Urinary bladder (tissue), 4 donors: ENCODE measurements at places on chromosomes 6 and 20. TPM values are rescaled to one million over a fixed set of nuclear protein-coding genes. Genes with fewer than 3 reads are reported as not detected.
A peak's percentile ranks its signal among the peaks of the same experiment; 100 is the strongest.

DNA sequence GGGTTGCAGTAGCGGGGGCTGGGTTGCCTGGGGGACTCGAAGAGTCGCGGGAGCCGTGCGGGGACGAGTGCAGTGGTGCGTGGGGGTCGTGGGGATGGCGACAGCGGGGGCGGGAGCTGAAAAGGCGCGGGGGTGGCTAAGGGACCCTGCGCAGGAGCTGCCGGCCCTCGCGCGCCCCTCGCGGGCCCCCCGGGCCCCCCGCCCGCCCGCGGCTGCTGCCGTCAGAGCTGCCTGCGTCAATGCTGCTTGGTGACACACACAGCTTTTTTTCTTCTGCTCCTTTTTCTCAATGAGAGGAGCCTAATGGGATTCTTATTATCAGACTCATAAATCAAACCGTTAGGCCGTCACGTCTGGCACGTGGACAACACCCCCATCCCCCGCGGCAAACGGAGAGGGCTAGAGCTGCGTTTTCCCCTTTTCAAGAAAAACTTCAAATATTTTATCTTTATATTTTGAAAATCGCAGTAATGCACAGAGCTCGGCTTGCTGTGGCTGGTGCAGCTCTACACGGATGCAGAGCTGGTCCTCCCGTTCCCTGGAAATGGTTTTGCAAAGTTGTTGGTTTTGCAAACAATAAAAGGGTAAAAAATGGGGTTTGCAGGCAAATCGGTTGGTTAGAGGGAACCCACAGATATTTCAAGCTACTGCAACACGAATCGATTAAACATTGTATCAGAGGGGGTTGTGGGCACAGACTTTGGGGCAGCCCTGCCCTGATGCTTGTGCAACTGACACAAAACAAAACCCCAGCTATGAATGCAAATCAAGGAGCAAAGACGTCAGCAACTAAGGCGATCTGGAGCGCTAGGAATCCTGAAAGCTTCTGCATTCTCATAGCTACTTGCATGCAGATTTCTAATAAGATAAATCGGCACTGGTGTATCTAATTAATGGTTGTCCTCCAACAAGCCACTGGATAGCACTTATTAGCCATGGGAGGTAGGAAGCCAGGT, 161.4 kb downstream of the TBXT start:
- peak; percentile 70 for DNase-seq

Gene OR2H1
- not detected for total RNA-seq

DNA sequence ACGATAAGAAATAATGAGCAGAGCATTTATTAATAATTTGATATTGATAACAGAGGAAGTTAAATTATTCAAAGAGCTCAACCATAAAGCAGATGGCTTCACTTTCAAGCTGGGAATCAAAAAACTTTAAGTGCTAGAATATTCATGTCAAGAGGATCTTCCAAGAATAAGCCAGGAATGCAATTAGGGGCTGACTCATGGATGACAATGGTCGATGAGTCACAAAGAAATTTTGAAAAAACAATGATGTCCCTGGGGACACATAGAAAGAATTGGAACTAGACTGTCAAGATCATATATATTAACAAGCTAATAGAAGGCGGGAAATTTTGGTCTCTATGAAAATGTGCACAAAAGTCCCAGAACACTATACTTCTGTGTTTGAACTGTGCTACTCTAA, 304.1 kb downstream of the LAMA2 start:
- no peak for DNase-seq

GRCh38 chr20:15022921-15023320, 685.5 kb upstream of the FLRT3 start:
- no peak for DNase-seq

DNA sequence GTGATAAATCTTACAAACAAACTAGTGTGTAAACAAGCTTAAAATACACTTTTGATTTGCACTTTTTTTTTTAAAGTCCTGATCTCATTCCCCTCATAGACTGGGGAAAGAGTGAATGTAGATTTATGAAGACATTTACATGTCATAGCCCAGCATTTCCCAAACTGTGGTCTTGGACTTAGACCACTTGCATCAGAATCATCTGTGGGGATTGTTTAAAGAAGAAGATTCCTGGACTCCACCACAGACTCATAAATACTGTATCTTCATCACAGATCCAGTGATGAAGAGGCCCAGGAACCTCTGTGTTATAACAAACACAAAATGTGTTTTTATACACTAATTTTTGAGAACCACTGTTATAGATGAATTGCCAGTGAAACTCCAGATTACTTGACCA, 99.5 kb downstream of the KCNQ5 start:
- DNase-seq, result no peak
